Prostate gland (tissue), 2 donors: ENCODE measurements at places on chromosomes 1 and 21. TPM values are rescaled to one million over a fixed set of nuclear protein-coding genes. Genes with fewer than 3 reads are reported as not detected.
A peak's percentile ranks its signal among the peaks of the same experiment; 100 is the strongest.

- no peaks in the 10 kb centered on the region for H3K4me1 ChIP-seq
- peak overlapping the region; percentile 99 for H3K4me3 ChIP-seq
- H3K36me3 ChIP-seq = no peaks in the 10 kb centered on the region
- no peak for DNase-seq
- no peaks in the 10 kb centered on the region for H3K27me3 ChIP-seq
Measured at GRCh38 chr1:109040627-109040988, 1.3 kb downstream of the WDR47 start.

Gene AADACL3
- total RNA-seq = not detected

DNA sequence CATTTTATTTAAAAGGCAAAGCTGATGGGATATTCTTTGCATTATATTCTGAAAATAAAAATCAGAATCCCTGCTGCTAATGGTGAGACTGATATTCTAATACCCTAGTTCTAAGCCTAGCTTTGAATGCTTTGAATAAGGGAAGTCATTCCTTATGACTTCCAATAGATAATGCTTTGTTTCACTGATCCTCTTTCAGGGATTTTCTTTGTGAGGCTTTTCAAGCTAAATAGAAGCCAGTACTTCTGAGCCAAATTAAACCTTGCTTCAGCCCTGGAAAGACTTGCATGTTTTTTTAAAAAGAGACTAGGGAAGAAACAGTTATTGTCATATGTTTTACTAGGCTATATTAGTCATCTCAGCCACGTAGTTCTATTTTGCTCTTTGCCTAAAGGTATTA, 68.5 kb upstream of the CACYBP start:
- no peaks in the 10 kb centered on the region for H3K4me1 ChIP-seq
- H3K4me3 ChIP-seq = no peak overlapping the region
- H3K36me3 ChIP-seq = no peaks in the 10 kb centered on the region

DNA sequence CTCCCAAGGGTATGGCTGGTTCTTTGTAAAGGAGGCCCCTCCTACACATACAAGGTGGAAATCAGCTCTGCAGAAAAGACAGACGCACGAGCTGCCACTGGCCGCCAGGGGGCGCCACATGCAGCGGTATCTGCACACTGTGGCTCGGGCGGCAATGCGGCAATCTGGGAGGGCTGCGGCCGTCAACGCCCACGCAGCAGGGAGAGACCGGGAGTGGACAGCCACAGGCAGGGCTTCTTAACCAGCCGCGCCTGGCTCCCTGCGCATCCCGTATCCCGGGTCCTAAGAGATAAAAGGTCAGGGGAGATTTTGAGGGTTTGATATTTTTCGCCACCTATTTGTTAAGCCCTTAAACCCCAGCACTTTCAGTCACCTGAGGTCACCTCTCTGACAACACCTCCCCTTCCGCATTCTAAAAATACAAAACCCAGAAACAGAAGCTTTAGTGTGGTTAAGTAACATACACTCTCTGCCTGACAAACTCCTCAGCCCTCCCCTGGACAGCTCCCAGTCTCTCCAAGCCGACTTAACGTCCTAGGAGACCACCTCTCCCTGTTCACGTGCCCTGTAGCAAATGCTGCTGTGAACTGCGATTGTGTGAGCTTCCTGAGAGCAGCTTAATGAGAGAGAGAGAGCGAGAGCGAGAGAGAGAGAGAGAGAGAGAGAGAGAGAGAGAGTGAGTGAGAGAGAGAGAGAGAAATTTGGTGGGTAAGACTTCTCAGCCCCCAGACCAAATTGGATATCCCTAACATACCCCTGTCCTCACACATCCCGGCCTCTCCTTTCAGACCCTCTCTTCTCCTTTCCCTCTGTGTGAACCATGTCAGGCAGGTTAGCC, 13.5 kb upstream of the KCNA2 start:
- DNase-seq = peak; percentile 69
- H3K27me3 ChIP-seq = peaks cover 4% of the 10 kb centered on the region
- no peaks in the 10 kb centered on the region for H3K36me3 ChIP-seq
- H3K4me3 ChIP-seq = no peak overlapping the region

DNA sequence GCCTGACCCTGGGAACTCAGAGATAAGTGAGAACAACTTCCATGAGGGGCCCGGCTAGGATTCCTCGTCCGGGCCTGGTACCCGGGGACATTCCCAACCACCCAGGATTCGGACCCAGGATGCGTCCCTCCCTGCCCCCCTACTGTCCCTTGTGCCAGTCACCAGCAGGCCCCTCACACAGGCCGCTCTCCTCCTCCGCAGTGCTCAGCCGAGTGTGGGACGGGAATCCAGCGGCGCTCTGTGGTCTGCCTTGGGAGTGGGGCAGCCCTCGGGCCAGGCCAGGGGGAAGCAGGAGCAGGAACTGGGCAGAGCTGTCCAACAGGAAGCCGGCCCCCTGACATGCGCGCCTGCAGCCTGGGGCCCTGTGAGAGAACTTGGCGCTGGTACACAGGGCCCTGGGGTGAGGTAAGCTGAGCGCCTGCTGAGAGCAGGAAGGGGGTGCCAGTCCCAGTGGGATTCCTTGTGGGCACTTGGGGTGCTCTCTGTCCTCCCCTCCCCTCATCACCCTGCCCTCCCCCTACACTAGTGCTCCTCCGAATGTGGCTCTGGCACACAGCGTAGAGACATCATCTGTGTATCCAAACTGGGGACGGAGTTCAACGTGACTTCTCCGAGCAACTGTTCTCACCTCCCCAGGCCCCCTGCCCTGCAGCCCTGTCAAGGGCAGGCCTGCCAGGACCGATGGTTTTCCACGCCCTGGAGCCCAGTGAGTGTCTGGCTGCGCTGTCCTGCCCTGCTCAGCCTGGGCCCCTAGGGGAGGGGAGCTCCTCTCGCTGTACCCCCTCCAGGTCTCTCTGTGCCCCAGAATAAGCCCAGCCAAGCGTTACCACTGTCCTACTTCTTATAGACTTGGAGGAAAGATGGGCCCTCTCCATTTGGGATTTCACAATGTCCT, 9.8 kb downstream of the ADAMTSL4 start:
- no peaks in the 10 kb centered on the region for H3K27me3 ChIP-seq
- peak overlapping the region; percentile 100 for H3K27ac ChIP-seq
- no peak for DNase-seq
- H3K36me3 ChIP-seq = no peaks in the 10 kb centered on the region
- no peak overlapping the region for H3K4me3 ChIP-seq
- H3K4me1 ChIP-seq = peaks cover 21% of the 10 kb centered on the region

DNA sequence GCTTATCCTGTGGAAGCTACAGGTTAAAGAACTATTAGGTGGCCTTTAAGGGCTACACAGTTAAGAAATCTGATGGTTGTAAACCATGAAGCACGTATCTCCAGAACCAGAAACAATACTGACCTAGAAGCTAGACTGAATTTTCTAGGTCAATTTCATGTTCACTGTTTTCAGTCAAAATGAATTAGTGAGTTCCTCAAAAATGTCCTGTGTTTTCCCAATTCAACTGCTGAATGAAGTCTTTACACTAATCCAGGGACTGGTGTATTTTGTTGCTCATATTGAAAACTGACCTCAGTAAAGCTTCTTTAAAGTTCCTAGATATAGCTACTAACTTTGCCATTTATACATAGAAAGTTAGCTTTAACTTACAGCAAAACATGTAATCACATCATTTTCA, 6.0 kb downstream of the HNRNPU start:
- H3K36me3 ChIP-seq = peaks cover 15% of the 10 kb centered on the region
- no peak overlapping the region for H3K4me3 ChIP-seq
- H3K27me3 ChIP-seq = no peaks in the 10 kb centered on the region
- DNase-seq = no peak
- no peak overlapping the region for H3K27ac ChIP-seq
- H3K4me1 ChIP-seq = peaks cover 4% of the 10 kb centered on the region

DNA sequence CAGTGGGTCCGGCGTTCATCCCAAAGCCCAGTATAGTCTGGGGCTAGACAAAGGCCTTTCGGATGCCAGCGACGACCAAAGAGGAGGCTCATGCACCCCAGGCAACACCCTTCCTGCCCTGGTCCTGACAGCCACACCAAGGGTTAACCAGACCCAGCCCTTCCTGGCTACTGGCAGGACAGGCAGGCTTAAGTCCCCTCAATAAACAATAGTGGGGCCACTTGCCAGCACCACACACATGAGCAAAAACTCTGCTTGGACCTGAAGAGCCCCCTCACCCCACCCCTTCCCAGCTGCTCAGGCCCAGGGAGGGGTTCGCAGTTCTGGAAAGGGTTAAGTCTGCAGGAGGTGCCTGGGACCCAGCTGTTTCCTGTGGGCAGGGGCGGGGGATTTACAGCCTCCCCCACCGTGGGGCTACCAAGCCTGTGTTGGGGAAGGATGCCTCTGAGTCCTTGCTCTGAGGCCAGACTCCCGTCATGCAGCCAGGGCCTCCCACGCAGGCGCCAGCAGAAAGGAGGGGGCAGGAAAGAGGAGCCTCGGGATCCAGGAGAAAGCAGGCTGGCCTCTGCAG, 18.2 kb downstream of the PHLDA3 start:
- H3K4me3 ChIP-seq = no peak overlapping the region
- H3K36me3 ChIP-seq = no peaks in the 10 kb centered on the region
- peaks cover 4% of the 10 kb centered on the region for H3K4me1 ChIP-seq
- no peaks in the 10 kb centered on the region for H3K27me3 ChIP-seq
- peak overlapping the region; percentile 4 for H3K27ac ChIP-seq

Gene MRPL37
- total RNA-seq = 91.5 TPM

Gene UMODL1
- total RNA-seq = 0.57 TPM

DNA sequence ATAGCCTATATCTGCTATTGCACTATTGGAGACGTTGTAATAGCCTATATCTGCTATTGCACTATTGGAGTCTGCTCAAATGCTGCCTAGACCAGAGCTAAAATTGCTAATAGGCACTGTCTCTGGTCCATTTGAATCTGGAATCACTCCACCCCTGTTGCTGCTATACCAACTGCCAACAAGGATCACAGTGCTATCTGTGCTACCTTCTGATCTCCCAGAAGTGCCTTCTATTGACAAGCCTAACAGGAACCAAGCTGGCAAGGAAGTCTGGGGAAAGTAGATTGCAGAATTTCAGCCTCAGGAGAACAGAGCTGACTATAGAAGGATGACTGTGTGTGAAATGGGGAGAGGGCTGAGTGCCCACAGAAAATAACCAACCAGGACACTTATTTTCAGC, 15.9 kb downstream of the RWDD3 start:
- H3K36me3 ChIP-seq = no peaks in the 10 kb centered on the region
- H3K4me1 ChIP-seq = no peaks in the 10 kb centered on the region

GRCh38 chr1:59107516-59107915, 189.4 kb upstream of the FGGY start:
- DNase-seq = peak; percentile 82
- no peak overlapping the region for H3K4me3 ChIP-seq

Gene LSM10
- 72.7 TPM for total RNA-seq

GRCh38 chr21:37558676-37559211, 192.2 kb downstream of the DYRK1A start:
- H3K4me3 ChIP-seq = no peak overlapping the region
- no peak overlapping the region for H3K27ac ChIP-seq
- DNase-seq = no peak

DNA sequence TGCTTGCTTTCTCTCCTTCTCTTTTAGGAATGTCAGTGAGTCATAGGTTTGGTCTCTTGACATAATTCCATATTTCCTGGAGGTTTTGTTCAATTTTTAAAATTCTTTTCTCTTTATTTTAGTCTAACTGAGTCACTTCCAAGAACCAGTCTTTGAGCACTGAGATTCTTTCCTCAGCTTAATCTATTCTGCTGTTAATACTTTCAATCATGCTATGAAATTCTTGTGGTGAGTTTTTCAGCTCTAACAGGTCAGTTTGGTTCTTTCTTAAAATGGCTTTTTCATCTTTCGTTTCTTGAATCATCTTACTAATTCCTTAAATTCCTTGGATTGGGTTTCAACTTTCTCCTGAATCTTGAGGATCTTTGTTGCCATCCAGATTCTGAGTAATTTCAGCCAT, 321.0 kb downstream of the PTBP2 start:
- no peaks in the 10 kb centered on the region for H3K27me3 ChIP-seq
- no peak for DNase-seq
- H3K4me1 ChIP-seq = no peaks in the 10 kb centered on the region
- no peak overlapping the region for H3K27ac ChIP-seq

- H3K27ac ChIP-seq = no peak overlapping the region
- no peak for DNase-seq
- no peaks in the 10 kb centered on the region for H3K27me3 ChIP-seq
- no peaks in the 10 kb centered on the region for H3K4me1 ChIP-seq
Measured at GRCh38 chr1:89350298-89350697, 13.6 kb upstream of the GBP6 start.

- no peak overlapping the region for H3K27ac ChIP-seq
- no peaks in the 10 kb centered on the region for H3K36me3 ChIP-seq
- H3K4me1 ChIP-seq = peaks cover 7% of the 10 kb centered on the region
- H3K27me3 ChIP-seq = no peaks in the 10 kb centered on the region
Measured at GRCh38 chr1:119866451-119866850, 29.9 kb downstream of the ADAM30 start.

DNA sequence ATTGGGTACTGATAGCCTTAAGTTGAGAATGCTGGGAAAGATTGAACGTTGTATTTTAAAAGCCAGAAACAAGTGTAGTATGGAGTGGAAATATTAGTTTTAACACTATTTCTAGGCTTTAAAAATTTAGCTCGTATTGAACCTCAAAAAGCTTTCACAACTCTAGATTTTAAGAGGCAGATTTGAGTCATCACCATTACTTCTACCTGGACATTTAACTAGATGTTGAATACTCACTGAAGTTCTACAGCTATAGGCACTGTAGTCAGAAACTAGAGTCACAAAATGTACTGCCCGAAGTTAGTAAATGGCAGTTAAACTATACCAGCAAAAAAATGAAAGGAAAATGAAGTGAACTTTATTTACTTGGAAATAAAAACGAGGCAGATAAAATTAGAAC, 96.5 kb downstream of the NEK7 start:
- no peak for DNase-seq
- no peak overlapping the region for H3K4me3 ChIP-seq
- no peaks in the 10 kb centered on the region for H3K36me3 ChIP-seq
- H3K27ac ChIP-seq = no peak overlapping the region
- no peaks in the 10 kb centered on the region for H3K27me3 ChIP-seq

Gene KIF2C
- total RNA-seq = 13.2 TPM

Gene OR2L5
- total RNA-seq = not detected

GRCh38 chr1:51956528-51957509, 33.7 kb downstream of the RAB3B start:
- H3K4me3 ChIP-seq = peak overlapping the region; percentile 5
- H3K36me3 ChIP-seq = no peaks in the 10 kb centered on the region
- no peaks in the 10 kb centered on the region for H3K27me3 ChIP-seq

DNA sequence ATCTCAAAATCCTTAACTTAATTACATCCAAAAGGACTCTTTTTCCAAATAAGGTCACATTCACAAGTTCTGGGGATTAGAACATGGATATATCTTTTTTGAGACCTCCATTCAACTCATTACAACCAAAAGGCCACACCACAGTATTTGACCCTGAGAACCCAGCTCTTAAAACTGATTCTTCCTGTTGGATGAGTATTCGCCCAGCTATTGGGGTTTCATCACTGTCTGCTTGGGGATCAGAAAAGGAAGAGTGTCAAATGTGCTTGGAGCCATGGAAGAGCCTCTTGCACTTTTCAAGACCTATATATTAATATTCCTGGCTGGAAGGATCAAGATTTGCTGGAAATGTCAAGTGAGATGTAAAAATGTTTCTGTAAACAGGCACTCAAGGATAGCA, 5.4 kb upstream of the TINAGL1 start:
- no peaks in the 10 kb centered on the region for H3K27me3 ChIP-seq
- H3K27ac ChIP-seq = no peak overlapping the region
- no peaks in the 10 kb centered on the region for H3K4me1 ChIP-seq
- no peaks in the 10 kb centered on the region for H3K36me3 ChIP-seq
- H3K4me3 ChIP-seq = no peak overlapping the region
